NCI-H2107 (cell line): ENCODE measurements at places on chromosomes 11 and 22.

GRCh38 chr11:32809313-32809712 lies 14.9 kb upstream of the CCDC73 start:
- peak; percentile 62 for DNase-seq

DNA sequence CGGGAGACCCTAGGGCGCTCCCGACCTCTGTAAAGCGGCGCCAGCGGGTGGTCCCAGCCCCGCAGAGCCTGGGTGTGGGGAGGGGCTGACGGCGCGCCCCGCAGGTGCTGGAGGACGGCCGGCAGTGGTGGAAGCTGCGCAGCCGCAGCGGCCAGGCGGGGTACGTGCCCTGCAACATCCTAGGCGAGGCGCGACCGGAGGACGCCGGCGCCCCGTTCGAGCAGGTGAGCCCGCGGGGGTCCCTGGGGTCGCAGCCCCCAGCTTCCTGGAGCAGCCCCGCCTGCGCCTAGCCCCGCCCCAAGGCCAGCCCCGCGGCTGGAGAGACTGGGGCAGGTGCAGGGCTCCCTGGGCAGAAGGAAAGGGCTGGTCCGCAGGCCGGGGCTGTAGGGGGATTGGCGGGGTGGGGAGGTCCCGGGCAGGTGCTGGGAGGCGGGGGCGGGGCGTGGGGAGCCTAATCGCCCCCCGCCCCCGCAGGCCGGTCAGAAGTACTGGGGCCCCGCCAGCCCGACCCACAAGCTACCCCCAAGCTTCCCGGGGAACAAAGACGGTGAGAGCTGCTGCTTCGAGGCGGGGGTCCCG lies 19.7 kb downstream of the EPS8L2 start:
- no peak for DNase-seq

GRCh38 chr11:132142554-132142953 lies 772.1 kb downstream of the NTM start:
- DNase-seq = no peak

DNA sequence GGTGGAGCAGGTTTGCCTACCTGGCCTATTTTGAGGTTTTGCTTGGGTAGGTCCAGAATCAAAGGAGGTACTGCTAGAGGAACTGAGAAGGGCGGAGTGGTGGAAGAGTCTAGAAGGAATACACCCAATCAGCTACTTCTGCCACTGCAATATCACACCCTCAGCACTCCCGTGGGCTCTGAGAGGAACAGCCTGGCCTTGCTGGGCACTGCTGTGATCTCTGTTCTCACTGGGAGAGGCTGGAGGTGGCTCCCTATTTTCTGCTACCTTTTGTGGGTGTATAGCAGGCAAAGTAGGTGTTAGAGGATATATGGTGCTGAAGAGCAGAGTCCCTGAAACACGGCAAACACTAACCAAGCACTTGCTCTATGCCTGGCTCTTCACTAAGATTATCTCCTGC lies 25.0 kb upstream of the IGSF22 start:
- no peak for DNase-seq

- no peak for DNase-seq
These were observed 61.0 kb downstream of the ISX start for GRCh38 chr22:35126993-35127392.

DNA sequence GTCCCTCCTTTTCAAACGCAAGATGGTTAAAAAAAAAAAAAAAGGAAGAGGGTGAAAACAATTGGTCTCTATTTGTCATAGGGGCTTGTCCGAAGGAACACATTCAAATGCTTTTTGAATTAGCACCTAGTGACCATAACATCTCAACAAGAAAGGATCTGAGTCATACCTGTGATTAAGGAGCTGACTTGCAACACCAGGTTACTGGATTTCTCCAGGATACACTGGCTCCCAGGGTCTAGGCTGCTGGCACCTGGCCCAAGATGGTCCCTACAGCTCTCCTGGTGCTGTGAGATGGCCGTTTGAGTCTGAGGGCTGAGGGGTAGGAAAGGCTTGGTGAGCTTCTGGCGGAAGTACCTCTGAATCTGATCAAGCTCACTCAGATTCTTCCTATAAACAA lies 28.4 kb upstream of the UCP3 start:
- no peak for DNase-seq

GRCh38 chr11:3984896-3985295 lies 109.7 kb upstream of the RRM1 start:
- DNase-seq = no peak

DNA sequence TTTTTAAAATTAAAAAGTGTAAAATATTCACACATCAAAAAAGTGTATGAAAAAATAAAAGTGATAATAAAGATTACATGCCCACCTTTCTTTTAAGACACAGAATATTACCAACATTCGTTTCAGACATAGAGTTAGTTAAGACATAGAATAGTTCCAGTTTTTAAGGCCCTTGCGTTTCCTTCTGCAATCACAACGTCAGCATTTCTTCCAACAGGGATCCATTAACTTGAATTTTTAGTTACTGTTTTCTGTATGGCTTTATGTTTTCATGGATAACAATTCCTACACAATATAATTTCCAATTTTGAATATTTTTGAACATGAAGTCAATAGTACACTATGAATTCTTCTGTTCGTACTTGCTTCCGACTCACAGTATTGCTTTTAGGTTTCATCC lies 170.8 kb upstream of the C11orf87 start:
- DNase-seq = no peak

GRCh38 chr11:109794501-109794900 lies 298.7 kb upstream of the ZC3H12C start:
- no peak for DNase-seq

GRCh38 chr11:22555881-22556280 lies 69.7 kb downstream of the FANCF start:
- DNase-seq = no peak

DNA sequence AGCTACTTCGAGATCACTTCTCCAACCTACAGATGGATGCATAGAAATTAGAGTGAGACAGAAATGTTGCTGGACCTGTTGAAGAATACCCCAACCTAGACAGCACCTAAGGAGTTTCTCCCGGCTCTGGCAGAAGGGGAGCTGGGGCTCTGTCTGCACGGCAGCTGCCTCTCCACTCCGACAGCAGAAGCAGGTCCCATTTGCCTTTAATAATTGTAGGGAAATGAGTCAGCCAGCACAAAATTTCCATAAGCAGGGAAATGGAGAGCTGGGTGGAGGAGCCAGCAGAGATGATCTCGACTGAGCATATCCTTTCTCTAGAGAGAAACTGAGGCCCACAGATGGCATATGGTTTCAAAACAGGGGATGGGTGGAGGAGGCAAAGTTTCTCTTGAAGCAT lies 80.1 kb downstream of the EFCAB6 start:
- DNase-seq = no peak

DNA sequence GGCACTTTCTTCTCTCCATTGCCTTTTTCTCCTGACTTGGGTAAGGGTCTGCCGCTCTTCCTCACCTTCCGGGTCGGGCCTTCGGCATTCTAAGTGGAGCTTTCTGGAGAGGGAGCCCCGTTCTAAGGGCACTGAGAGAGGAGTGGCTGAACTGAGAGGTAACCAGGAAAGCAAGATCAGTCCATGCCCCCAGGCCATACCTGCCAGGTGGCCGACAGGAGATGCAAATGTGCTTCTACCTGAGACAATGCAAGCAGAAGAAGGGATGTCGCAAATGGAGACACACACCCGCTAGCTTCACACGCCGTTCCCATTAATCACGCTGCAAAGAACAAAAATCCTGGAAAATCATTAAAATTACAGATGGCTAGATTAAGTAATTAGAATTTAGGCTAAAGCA lies 156.4 kb upstream of the TBCEL start:
- no peak for DNase-seq

- DNase-seq = no peak
These were observed 67.1 kb downstream of the SLC1A2 start for GRCh38 chr11:35352077-35352888.

- no peak for DNase-seq
These were observed 58.9 kb upstream of the EMID1 start for GRCh38 chr22:29146771-29147170.

DNA sequence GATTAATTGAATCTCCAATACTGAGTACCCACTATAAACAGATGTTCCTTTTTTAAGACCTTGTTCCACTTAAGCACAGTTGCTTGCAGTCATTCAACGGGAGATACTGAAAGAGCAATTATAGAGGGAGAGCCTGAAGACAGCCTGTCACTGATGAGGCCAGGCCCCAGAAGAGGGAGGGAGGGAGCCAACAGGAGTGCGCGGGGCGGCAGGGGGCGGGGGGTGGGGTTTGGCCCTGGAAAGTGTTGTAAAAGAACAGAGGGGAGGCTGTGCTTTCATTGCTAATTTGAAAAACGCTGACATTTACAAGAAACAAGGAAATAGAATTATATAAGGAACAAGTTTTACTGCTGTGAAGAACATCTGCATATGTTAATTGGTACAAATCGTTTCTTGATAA lies 53.1 kb downstream of the MAP6 start:
- DNase-seq = no peak

GRCh38 chr22:43743131-43743530 lies 69.0 kb downstream of the EFCAB6 start:
- DNase-seq = no peak

GRCh38 chr11:57649826-57650738 lies at the start of gene YPEL4:
YPEL4 (minus strand) TSS chr11:57649912; CDS start chr11:57647107, 2,805 bp downstream.
- DNase-seq = no peak
